NCI-H510A (cell line): ENCODE measurements at places on chromosomes 1 and 21.
A peak's percentile ranks its signal among the peaks of the same experiment; 100 is the strongest.

DNA sequence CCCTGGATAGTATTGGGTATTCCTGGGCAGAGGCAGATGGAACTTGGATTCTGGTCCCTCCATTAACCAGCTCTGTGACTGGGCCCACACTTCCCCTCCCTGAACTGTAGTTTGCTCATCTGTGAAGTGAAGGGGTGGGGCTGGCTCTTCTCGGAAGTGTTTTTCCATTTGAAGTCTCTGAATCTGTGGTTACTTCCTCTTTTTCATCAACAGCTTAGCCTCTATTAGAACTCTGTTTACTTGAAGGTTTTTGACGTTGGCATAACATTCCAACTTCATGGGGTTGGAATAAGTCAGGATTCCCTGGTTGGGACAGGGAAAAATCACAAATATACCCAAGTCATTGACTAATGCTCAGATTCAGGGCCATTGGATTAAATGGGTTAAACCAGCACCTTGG is 3.6 kb downstream of the KIAA0040 start:
- no peak for DNase-seq

DNA sequence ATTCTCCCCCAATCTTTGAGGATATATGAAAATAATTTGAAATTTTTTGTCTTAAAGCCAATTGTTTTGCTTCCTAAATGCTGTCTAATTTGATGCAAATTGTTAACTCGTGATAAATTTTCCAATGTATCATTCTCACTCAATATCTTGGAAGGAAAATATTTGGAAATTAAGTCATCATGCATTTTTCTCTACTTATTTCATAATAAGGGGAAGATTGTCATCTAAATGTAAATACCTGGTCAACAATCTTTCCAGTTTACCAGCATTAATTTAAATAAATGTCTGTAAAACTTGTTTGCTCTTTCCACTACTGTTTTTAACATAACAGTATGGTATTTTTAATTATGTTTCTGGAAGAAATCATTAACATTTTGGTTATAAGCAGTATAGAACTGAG is 78.3 kb upstream of the KCTD3 start:
- no peak for DNase-seq

DNA sequence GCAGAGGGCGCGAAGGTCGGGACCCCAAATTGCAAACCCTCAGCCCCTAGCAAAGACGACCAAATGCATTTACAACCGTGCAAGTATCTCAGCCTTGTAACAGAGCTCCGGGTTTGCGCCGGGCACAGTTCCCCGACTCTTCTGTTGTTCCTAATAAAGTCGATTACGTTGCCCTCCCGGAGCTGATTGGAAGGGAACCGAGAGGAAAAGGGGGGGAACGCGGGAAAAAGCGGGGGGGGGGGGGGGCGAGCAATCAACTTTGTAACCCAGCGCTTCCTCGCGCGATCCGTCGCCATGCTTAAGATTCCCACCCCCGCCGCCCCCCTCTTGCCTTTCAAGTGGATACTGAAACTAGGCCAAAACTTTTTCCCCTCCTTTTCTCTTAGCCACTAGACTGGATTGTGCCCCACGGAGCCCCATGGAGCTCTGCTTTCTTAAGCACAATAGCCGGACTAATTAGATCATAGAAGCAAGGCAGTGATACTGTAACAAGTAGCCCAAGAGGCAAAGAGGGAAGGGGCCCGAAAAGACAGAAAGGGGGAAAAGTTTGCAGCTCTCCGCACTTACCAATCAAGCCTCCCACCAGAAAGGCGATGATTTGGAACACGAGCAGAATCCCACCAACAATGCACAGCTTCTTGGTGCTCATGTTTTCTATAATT is 565 bp downstream of the WLS start:
- DNase-seq: peak; percentile 80

- DNase-seq: no peak
Observed at GRCh38 chr1:203628201-203629015, 1.8 kb downstream of the ATP2B4 start.
